ENCODE measurements at places on chromosomes 3 and 15.
A peak's percentile ranks its signal among the peaks of the same experiment; 100 is the strongest.

DNA sequence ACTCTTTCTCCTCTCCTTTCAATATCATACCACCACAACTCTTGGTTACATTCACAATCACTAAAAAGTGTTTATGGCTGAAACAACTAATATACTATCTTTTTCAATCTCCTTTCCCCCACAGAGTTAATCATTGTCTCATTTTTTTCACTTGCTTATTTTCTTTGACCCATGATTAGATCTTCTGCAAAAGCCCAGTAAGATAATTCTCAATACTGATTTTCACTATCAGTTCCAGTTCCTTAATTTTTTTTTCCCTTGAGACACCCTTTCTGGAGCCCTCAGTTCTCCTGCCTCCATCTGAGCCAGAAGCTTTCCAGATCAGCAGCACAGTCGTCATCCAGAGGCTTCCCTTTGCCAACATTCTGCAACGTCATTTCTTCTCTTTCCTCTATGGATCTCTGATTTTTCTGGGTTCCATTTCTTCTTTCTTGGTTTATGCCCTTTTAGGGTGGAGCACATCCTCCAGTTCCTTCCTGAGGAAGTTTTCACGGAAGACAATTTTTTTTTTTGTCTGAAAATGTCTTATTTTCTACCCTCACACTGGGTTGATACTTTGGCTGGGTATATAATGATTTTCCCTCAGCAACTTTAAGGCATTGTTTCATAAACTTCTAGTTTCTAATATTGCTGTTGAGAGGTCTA, 88.7 kb upstream of the C15orf39 start:
- DNase-seq: no peak

DNA sequence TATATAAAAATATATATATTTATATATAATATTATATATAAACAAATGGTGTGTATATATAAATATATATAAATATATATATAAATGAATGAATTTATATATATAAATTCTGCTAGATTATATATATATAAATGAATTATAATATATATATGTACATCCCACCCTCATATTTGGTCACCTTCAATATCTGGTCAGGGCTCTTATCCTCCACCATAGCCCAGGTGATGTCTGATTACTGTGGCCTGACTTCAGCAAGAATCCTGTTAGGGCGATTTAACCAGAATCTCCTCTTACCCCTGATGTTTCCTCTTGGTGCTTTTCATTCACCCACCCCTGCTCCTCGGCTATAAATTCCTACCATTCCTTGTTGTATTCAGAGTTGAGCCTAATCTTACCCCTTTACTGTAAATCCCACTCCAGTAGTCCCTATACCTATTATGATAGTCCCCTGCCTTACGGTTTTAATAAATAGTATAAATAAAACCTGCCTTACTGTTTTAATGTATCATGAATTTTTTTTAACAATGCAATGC, 439.6 kb downstream of the PLOD2 start:
- DNase-seq: no peak

DNA sequence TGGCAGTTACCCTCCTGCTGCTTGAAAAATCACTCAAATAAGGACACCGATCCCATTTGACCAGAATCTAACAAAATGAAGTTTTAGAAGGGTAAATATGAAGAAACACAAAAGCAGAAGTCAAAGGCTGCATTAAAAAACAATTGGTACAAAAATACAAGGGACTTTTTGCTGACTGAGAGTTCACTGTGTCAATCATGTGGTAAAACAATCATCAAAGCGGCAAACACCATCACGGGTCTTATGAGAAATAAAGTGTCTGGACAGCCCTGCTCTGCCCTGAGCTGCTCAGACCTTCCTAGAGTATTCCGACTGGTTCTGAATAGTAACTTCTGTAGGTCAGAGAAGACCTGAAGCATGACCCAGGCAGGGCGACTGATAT, 137.2 kb upstream of the RAD18 start:
- DNase-seq: no peak

GRCh38 chr3:43966126-43966525, 275.4 kb downstream of the ABHD5 start:
- DNase-seq: no peak

DNA sequence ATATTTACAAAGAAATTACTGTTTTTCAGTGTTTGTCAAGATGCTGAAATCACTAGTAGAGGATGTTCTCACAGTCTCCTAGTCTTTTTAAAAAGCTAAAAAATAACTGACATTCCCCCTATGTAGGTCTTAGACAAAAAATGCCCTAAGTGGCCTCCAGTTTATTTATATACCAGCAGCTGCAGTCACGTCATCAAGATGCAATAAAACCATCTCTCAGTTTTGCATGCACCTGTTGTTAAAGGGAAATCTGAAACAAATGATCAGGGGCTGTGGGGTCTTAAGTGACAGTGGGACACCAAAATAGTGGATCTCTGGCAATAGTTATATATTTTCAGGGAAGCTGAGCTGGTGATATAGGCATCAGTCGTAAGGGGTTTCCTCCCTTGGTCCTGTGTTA, 146.5 kb upstream of the ARPP21 start:
- DNase-seq: no peak

DNA sequence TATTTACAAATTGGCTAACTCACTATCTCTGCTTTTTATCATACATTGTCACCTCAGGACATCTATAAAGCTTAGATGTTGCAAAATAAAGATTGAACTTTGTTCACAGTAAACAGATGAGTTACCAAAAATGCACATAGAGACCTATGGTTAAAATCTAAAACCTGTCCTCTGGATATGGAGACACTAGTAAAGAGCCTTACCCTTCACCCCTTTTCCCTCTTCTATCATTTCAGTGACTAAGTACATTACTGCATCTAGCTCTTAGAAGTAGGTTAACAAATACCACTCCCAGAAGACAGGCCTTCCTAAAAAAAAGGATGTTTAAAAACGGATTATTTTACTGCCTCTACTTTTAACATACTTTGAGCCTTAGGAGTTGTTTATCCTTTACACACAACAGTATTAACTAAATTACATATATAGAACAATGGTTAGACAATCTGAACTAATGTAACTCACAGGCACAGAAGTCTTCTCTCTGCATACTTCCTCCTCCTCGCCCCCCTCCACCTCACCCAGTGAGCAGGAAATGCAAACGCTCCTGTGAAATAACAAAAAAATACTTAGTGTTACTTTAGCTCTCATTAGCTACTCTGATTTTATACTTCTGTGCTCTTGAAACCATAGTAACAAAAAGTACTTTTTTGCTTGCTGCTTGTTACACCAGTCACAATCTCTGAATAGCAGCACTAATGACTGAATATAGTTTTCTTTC, 23.3 kb downstream of the IREB2 start:
- peak; percentile 11 for DNase-seq

DNA sequence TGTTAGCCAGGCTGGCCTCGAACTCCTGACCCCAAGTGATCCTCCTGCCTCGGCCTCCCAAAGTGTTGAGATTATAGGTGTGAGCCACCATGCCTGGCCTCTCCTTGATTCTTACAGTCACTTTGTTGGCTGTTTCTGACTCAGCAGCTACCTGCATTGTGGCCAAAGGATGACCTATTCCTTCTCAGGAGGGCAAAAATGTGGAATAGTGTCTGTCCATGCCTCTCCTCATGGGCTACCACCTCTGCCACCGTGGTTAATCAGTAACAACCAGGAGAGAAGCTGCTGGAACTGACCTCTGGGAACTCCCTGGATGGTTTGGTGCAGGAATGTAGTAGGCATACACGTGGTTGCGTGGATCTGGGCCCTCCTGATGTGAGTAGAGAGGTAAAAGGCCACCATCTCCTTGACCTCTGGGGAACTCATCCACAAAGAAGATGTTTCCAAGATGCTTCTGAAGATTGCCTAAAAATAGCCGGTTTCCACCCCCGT, 63.3 kb downstream of the FLNB start:
- DNase-seq: no peak

GRCh38 chr3:197495999-197496745, 59.6 kb downstream of the BDH1 start:
- DNase-seq: no peak

DNA sequence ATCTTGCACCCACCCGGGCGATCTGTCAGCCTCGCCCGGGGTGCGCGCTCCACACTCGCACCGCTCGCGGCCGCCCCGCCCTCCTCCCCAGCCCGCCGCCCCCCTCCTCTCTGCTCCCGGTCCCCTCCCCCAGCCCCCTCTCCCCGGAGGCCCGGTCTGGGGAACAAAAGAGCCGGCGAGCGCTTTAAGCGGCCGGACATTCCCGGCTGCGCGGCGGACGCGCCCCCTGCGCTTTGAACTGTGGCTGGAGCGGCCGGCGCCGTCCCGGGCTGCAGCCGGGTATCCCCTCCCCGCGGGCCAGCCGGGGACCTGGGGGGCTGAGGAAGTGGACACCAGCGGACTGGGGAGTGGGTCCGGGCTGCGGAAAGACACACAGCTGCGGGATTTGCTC, at the start of gene IGDCC3:
Gene IGDCC3, minus strand, starts transcription at position 27 of the 391 bp plus-strand sequence. CDS start 214 bp downstream, outside the sequence.
- no peak for DNase-seq

- DNase-seq: no peak
Measured at GRCh38 chr3:69095636-69096035, 10.9 kb downstream of the ARL6IP5 start.

- no peak for DNase-seq
Measured at GRCh38 chr3:127391436-127392155, 103.8 kb upstream of the PRR20G start.

GRCh38 chr15:99096173-99096893, 8.5 kb upstream of the SYNM start:
- no peak for DNase-seq

DNA sequence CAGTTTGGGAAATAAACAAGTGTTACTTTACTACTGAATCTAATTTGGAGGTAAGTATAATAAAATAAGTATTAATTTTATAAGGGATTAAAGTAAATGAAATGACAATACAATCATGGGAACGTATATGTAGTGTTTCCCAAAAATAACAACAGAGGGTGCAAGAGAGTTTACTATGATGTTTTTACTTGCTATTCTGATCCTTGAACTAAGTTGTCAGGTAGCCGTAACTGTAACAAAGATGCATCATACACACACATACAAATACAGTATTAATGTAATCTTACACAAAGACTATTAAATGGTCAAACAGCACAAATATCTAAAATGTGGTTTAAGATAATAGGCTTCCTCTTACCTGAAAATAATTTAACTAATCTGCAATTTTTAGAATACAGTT, 311.4 kb downstream of the TBC1D5 start:
- DNase-seq: peak; percentile 72

DNA sequence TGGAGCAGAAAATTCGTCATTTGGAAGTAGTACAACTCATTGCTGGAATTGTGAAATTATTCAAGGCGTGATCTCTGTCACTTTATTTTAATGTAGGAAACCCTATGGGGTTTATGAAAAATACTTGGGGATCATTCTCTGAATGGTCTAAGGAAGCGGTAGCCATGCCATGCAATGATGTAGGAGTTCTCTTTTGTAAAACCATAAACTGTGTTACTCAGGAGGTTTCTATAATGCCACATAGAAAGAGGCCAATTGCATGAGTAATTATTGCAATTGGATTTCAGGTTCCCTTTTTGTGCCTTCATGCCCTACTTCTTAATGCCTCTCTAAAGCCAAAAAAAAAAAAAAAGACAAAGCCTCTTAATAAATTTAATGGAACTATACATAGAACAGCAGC, 5.5 kb upstream of the TIMMDC1 start:
- DNase-seq: no peak

DNA sequence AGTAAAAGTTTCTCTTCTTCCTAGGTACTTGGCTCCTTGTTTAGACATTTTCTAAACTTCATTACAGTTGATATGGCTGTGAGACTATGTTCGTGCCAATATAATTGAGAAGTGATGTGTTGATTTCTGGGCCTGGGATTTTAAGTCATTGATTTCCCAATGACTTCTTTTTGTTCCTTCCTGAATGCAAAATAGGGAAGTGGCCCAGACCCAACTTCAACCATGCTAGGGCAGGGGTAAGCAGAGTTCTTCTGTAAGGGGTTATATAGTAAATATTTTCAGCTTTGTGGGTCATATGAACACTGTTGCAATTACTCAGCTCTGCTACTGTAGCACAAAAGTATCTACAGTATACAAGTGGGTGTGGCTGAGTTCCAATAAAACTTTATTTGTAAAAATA, 320.1 kb upstream of the WNT5A start:
- no peak for DNase-seq

GRCh38 chr15:42387603-42388002, 28.3 kb downstream of the CAPN3 start:
- no peak for DNase-seq

DNA sequence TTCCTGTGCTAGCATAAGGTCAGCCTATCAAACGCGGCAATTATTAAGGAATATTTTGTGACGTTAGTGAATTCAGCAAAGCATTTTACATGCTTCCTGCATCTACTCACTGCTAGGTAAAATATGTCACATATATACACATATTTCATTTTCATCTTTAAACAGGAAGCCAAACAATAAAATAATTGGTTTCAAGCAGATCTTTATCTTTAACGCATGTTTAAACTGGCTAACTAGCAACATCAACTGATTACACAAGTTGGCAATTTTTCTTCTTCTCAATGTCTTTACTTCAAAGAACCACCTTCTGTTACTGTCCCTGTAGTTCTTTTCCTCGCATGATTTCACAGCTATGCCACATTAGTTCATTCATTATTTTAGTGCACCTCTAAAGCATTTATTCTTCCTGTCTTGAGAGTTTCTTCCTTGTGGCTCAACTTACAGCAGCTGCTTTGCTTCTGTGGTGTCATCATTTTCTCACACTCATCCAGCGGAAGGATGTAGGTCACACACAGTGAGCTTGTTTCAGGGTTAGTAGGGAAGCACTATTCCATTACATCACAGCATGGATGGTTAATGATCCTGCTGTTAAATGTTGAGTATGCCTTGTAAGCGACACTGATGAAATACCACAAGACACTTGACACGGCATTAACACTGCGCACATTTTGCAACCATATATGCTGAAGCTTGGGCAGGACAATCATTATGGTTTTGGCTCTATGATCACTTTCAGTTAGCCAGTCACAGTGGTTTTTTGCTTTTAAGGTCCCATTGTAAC, 2.3 kb upstream of the BCHE start:
- DNase-seq: no peak

GRCh38 chr15:93246266-93247242, 157.5 kb upstream of the RGMA start:
- no peak for DNase-seq

DNA sequence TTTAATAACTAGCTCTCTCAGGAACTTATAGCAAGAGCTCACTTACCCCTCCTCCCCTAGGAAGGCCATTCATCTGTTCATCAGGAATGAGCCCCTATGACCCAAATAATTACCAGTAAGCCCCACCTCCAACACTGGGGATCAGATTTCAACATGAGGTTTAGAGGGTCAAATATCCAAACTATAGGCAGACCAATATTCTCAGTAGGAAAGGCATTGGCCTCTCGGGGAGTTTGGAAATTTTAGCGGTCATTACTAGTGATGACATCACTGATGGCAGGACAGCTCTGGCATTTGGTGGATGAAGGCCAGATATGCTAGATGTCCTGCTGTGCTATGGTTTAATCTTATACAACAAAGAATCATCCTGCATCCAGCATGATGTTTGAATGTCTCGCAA, 15.2 kb upstream of the CD47 start:
- DNase-seq: no peak

DNA sequence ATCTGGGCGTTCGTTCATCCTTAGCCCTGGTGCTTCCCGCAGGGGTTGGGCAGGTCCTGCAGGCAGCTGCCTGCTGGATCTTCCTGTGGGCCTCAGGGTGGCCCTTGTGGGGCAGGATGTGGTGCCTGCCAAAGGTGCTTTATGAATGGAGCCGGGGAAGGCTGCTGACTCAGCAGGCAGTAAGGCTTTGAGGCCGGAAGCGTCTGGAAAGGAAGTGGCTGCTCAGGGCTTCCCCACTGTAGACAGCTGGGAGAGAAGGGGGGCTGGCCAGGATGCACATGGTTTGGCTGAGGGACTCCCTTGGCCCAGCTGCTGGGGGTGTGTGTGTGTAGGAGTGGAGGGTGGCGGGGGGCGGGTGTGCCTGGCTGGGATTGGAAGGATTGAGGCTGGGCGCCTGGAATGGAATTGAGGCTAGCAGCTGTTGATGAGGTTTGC, 12.9 kb downstream of the CD276 start:
- peak; percentile 97 for DNase-seq

Data from fibroblast of pulmonary artery (primary cell).